ENCODE measurements at places on chromosomes 4 and X.

DNA sequence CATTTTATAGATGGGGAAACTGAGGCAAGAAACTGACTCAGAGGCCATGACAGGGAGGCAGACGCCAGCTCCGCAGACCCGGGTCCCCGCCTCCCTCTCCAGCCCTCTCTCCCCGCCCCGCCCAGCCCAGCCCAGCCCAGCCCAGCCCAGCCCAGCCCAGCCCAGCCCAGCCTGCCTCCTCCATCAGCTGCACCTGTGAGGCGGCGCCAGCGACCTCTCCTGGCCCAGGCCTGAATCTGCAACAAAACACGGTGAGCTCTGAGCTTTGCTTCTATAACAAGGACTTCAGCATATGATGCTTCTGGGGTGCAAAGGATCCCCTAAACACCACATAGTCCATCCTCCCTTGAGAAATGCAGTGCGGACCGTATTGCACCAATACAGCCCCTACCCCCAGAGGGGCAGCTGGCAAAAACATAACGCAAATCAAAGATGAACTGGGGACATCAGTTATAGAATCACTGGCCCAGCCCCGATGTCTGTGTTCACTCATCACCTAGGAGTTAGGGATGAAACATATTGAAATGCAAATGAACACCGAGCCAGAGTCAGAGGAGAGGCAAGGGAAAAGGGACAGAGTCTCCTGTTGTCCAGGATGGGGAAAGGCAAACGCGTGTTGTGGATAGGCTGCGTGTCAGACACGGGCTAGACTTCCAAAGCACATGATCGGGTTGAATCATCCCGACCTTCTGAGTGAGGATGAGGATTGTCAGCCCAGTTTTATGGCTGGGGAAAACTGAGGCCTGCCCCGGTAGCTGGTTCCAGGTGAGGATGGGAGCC is 216.1 kb upstream of the PSAPL1 start:
- no peak for DNase-seq

- DNase-seq, result no peak
Observed at GRCh38 chrX:97517763-97518162, 634.1 kb downstream of the RPA4 start.

DNA sequence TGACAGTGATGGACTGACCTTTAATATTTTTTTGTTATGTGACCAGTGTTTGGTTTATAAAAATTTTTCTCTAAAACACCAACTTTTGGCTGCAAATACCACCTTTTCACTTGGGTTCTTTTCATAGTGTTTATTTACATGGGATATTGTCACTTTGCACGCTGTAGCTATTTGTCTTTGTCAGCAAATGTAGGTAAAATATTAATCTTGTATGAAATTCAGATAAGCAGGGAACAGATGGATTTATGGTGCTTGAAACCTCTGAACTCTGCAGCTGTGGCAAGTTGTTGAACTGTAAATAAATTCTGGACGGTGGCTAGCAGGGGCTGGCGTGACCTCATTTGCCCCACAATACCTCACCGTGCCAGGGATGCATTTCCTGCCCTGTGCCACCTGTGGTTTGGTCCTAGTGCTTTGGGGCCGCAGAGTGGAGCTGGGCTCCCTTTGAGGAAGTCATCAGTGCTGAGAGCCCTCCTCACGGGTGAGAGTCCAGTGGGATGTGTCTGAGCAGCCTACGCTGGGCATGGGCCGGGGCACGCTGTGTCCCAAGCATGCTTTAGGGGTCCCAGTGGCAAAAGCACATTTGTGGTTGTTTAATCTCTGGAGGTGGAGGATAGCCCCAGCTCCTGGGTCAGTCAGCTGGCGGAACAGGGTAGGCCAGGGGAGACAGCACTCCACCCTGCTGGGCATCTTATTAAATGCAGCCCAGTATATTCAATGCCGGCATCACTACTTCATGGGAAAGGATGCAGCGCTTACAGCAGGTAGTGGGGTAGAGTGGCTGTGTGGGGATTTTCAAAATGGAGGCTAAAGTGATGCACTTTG is 108.6 kb downstream of the TBL1X start:
- DNase-seq, result no peak

- DNase-seq, result peak; percentile 75
Observed at GRCh38 chr4:77852892-77853495, 9.6 kb upstream of the MRPL1 start.

- DNase-seq, result no peak
Observed at GRCh38 chr4:68038272-68038671, 75.0 kb upstream of the TMPRSS11A start.

DNA sequence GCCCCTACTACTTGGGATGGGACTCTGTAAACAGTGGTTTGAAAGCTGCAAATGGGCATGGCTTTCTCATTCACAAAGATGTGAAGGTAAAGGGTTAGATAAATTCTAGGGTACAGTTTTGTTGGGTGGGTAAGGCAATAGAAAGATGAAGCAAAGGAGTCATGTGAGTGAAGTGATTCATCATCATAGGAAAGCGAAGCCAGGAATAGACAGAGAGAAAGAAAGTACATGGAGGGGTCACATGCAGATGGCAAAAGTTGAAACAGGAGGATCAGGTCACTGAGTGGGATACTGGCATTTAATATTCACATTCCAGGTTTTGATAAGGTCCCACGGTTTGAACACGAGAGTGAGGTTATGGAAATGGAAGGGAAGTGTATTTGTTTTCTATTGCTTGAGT is 8.2 kb upstream of the ABCG2 start:
- DNase-seq, result no peak

DNA sequence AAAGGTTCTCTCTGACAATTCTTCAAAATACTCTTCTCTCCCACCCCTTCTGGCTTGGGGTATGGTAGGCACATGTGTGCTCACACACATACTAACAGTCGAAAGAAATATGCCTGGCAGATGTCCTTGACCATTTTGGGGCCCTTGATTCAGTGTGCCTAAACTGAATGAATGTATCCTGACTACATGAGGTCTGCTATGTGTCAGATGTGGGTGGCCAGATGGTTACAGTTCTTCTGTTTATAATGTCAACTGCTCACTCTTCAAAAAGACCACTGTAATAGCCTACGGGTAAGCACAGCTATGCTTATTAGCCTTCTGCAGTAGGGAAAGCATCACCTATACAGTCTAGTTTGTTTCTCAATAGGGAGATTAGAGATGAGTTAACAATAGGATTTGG is 63.7 kb upstream of the VEGFC start:
- DNase-seq, result no peak

- DNase-seq, result no peak
Observed at GRCh38 chrX:2799369-2799768, 29.4 kb upstream of the GYG2 start.

GRCh38 chr4:1379801-1380331 is 26.4 kb downstream of the NKX1-1 start:
- no peak for DNase-seq

DNA sequence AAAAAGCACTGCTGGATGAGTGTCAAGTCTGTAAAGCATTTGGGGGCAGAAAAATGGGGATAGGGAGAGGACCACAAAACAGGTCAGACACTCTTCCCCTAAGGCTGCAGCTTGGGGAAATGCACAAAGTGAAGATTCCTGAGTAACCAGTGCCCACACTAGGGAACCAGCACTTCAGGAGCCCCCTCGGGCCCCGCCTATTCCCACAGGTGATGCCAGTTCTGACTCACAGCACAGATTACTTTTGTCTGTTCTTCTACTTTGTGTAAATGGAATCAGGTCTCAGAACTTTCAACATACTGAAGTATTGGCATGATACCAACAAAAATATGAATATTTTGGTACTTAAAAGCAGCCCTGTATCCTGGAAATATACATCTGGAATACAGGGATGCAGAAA is 112.5 kb downstream of the ADRA2C start:
- no peak for DNase-seq

DNA sequence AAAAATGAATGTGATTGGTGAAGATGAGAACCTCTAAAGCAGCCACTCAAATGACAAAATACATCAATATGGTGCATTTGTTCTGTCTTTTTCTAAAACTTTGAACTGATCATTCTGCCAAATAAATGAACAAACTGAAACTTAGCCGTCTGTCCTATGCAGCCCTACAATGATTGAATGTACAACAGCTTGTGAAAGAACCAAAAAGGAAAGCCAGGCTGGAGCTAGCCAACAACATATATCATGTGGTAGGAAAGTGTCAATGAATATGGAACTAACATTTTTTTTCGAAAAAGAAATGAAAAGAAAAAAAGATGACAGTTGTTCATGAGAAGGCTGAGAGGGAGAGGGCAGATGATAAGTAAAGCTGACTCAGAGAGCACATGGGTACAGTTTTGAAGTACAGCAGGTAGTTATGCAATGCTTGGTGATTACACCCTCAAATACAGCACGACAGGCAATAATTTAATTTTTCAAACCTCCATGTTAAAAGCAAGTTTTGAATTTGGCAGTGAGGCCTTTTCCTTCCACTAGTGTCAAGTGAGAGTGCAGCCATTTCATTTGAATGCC is 21.2 kb upstream of the SLC7A11 start:
- no peak for DNase-seq

Data from CD4-positive, alpha-beta T cell treated with Interleukin-15 for 4 hours (primary cell).